ENCODE measurements at places on chromosomes 12 and 14.

DNA sequence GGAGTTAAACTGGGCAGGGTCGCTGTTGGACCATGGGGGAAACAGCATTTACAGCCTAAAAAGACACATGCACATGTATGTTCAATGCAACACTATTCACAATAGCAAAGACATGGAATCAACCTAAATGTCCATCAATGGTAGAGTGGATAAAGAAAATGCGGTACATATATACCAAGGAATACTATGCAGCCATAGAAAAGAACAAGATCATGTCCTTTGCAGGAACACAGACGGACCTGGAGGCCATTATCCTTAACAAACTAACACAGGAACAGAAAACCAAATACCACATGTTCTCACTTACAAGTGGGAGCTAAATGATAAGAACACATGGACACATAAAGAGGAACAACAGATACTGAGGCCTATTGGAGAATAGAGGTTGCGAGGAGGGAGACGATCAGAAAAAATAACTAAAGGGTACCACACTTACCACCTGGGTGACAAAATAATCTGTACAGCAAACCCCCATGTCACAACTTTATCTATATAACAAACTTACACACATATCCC lies 25.0 kb upstream of the SRP54 start:
- no peak for DNase-seq

- no peak for DNase-seq
Observed at GRCh38 chr12:27780612-27781408, 774 bp upstream of the MANSC4 start.

- DNase-seq: no peak
Observed at GRCh38 chr12:106088811-106089485, 49.8 kb downstream of the NUAK1 start.

DNA sequence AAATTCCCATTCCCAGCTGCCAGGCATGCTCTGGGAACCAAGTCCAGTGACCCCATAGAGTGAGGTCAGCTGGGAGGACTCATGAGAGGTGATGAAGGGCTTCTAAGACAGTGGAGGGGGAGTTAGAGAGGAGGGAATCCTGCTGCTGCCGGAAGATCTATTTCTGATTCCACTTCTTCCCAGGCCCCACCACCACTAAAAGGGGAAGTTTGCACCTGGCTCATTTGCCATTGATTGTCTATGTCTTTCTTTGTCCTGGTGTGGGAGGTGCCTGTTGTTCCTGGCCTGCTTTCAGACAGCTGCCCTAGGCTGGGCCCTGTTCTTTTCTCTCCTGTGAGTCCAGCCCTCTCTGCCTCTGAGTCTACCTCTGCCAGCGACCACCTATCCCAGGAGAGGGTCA lies 3.0 kb upstream of the KRT6A start:
- DNase-seq: no peak

DNA sequence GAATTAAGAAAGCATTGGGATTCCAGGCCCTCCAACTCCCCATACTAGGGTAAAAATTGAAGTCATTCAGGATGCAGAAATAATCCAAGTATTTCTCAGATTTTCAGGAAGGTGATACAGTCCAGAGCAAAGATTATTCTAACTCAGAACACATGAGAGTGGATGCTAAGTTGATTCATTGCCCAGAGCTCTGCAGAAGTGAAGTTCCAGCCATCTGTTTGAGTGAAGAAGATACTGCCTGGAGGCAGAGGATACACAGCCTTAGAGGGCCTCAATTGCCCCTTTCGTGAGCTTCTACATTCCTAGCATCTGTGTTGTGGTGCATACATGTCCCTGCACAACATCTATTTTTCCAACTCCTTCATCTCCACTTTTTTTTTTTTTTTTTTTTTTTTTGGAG lies 36.9 kb upstream of the SMUG1 start:
- DNase-seq: no peak

Measured in activated CD4-positive, alpha-beta T cell treated with anti-CD3 and anti-CD28 coated beads, Interleukin-2, amount 50 U/mL, for 48 hours (primary cell).